ENCODE measurements at places on chromosomes 7 and 10.

- DNase-seq, result no peak
Observed at GRCh38 chr7:141562543-141562942, 11.3 kb downstream of the AGK start.

- no peak for DNase-seq
Observed at GRCh38 chr10:5543623-5544022, 18.9 kb downstream of the CALML3 start.

DNA sequence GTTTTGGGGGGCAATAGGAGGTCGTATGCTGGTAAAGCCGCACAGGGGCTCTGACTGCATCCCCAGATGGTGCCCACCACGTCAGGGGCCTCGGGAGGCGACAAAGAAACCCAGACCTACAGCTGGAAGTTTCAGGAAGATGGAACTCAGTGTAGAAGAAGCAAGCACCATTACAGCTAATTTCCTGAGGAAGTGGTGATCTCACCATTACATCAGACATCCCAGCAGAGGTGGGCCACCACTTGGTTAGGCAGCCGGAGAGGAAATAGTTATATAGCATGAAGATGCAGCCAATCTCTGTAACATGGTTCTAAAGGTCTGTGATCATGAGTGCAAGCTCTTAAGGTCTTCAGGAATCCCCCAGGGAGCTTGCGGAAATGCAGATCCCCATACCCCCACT lies 127.3 kb upstream of the PCBD1 start:
- no peak for DNase-seq

- peak; percentile 25 for DNase-seq
Observed at GRCh38 chr7:124856299-124856888, 73.2 kb downstream of the POT1 start.

GRCh38 chr7:151181011-151181431 lies 6.0 kb downstream of the ASB10 start:
- DNase-seq, result no peak

GRCh38 chr7:22127835-22128527 lies 182.3 kb upstream of the CDCA7L start:
- no peak for DNase-seq

DNA sequence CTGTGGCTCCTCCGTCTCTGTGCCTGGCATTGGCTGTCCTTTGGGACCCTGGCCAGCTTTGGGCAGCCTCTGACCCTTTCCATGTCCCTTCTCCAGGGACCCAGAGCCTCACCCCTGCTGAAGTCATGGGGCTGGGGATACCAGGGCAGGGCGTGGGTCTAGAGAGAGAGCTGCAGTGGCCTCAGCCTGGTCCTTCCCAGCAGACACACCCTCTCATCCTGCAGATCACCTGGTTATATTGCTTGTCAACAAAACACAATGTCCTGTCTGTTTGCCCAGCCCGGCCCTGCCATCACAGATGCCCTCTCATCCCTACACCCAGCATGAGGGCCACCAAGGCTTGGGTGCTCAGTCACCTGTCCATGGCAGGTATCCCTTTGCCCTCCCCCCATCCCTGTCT lies 1.8 kb downstream of the MUC17 start:
- no peak for DNase-seq

- DNase-seq, result no peak
Observed at GRCh38 chr10:12279281-12279680, 70.1 kb upstream of the CAMK1D start.

DNA sequence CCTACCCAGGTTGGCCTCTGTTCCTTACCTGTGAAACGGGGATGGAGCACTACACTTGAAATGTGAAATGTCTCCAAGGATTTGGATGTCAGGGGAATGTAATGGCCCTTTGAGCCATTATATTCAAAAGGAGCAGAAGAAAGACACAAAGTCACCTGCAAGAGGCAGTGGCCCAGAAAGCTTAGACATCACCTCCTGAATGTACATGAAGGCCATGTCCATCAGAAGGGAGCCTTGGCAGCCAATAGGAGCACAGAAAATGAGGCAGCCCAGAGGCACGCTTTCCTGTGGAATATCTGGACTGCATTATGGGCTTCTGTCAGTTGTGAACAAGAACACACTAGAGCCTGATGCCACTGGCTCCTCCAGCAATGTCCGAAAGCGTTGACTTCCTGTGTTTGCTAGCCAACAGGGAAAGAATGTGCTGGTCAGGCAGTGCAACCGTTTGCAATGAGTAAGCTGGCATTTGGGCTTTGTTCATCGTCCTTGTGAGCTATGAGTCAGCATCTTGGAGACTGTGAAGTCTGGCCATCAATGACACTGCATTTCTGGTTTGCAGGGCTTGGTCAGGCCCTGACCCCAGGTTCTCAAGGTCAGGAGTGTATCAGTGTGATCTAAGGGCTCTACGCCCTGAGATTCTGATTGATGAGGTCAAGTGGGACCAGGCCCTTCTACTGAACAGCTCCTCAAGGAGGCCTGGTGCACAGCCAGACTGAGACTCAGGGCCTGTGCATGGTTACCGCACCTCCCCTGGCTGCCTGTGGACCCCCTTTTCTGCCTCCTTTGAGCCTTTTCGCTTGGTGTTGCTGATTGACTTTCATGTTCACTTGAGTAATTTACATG lies 222.4 kb downstream of the RPS24 start:
- DNase-seq, result no peak

GRCh38 chr7:7970531-7971307 lies 2.1 kb downstream of the GLCCI1 start:
- DNase-seq, result no peak
